ENCODE measurements at places on chromosomes 6 and 20. TPM values are rescaled to one million over a fixed set of nuclear protein-coding genes. Genes with fewer than 3 reads are reported as not detected.

The NKX2-4 gene
- total RNA-seq, result not detected

The GJA10 gene
- not detected for total RNA-seq

The KCNK16 gene
- total RNA-seq, result not detected

The SLC2A10 gene
- 47.4 TPM for total RNA-seq

The PARD6B gene
- 0.72 TPM for total RNA-seq

- DNase-seq, result peak; percentile 26
- no peaks in the 10 kb centered on the region for H3K4me1 ChIP-seq
- no peak overlapping the region for H3K27ac ChIP-seq
- no peaks in the 10 kb centered on the region for H3K36me3 ChIP-seq
Observed at GRCh38 chr20:36030149-36030548, 61.8 kb downstream of the CNBD2 start.

GRCh38 chr6:155187994-155188706, 75.7 kb upstream of the CLDN20 start:
- peak overlapping the region; percentile 21 for H3K4me3 ChIP-seq
- peak overlapping the region; percentile 87 for H3K27ac ChIP-seq
- H3K4me1 ChIP-seq, result peaks cover 37% of the 10 kb centered on the region
- H3K27me3 ChIP-seq, result no peaks in the 10 kb centered on the region

DNA sequence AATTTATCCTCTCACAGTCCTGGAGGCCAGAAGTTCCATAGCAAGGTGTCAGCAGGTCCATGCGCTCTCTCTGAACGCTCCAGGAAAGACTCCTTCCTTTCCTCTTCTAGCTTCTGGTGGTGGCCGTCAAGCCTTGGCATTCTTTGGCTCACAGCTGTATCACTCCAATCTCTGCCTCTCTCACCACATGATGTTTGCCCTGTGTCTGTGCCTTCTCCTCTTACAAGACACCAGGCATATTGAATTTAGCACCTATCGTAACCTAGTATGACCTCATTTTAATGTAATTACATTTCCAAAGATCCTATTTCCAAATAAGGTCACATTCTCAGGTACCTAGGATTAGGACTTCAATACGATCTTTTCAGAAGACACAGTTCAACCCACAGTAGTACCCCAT, 428.5 kb downstream of the CD83 start:
- H3K36me3 ChIP-seq, result no peaks in the 10 kb centered on the region
- H3K4me3 ChIP-seq, result no peak overlapping the region
- no peak for DNase-seq
- H3K4me1 ChIP-seq, result peaks cover 15% of the 10 kb centered on the region
- no peak overlapping the region for H3K27ac ChIP-seq

- no peaks in the 10 kb centered on the region for H3K27me3 ChIP-seq
- H3K36me3 ChIP-seq, result no peaks in the 10 kb centered on the region
- DNase-seq, result no peak
- no peak overlapping the region for H3K27ac ChIP-seq
- no peaks in the 10 kb centered on the region for H3K4me1 ChIP-seq
Observed at GRCh38 chr6:25404693-25405169, 125.6 kb downstream of the CARMIL1 start.

GRCh38 chr20:10521068-10521831, 86.1 kb downstream of the SLX4IP start:
- peak; percentile 91 for DNase-seq
- peaks cover 26% of the 10 kb centered on the region for H3K4me1 ChIP-seq
- no peaks in the 10 kb centered on the region for H3K27me3 ChIP-seq
- peak overlapping the region; percentile 35 for H3K4me3 ChIP-seq

GRCh38 chr6:160386869-160387530, 38.8 kb downstream of the SLC22A3 start:
- no peaks in the 10 kb centered on the region for H3K36me3 ChIP-seq
- no peaks in the 10 kb centered on the region for H3K4me1 ChIP-seq
- no peaks in the 10 kb centered on the region for H3K27me3 ChIP-seq
- no peak for DNase-seq
- H3K27ac ChIP-seq, result no peak overlapping the region

DNA sequence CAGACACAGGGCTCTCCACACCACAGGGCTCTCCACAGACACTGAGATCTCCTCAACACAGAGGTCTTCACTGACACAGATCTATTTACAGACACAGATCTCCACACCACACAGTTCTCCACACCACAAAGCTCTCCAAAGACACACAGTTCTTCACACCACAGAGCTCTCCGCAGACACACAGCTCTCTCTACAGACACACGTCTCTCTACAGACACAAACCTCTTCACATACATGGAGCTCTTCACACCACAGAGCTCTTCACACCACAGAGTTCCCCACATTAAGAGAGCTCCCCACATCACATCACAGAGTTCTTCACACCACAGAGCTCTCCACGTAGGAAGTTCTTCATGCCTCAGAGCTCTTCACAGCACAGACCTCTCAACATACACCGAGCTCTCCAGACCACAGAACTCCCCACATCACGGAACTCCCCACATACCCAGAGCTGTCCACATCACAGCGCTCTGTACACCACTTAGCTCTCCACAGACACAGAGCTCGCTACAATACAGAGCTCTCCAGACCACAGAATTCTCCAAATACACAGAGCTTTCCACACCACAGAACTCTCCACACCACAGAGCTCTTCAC, 53.9 kb downstream of the ERMARD start:
- peaks cover 6% of the 10 kb centered on the region for H3K4me1 ChIP-seq
- no peak overlapping the region for H3K27ac ChIP-seq
- no peak overlapping the region for H3K4me3 ChIP-seq

DNA sequence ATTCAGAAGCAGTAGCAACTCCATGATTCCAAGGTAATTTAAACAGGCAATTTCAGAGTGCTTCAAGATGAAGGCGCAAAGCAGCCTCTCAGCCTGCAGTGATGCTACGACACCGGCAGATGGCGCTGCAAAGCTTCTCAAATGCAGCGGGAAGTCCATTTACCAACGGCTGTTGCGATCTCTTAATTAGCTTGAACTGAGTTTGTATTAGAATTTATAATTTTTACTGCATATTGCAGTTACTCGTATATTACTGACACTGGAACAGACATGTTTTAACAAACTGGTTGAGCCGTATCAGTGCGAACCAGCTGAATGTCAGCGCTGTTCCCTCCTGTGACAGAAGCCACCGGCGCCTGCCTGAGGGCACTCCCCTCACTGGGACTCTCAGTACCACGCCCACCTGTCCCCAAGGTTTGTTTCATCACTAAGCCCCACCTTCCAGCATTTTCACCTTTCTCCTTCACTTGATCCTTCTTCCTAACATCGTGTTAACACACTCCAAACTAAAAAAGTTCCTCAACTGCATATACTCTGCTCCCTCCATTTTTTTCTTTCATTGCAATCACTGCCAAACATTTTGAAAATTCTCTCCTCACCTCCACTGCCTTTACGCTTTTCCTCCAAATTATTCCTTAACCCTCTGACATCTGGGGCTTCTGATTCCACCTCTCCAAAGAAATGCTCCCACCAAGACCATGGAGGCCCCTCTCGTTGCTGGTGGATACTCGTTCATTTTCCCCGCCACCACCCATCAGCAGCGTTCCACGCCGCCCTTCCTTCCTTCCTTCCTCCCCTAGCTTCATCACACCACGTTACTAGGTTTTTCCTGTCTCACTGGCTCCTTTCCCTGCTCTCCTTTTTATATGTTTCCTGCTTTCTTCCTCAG, 14.5 kb downstream of the GNL1 start:
- no peak overlapping the region for H3K27ac ChIP-seq
- peaks cover 11% of the 10 kb centered on the region for H3K36me3 ChIP-seq
- peak overlapping the region; percentile 53 for H3K4me3 ChIP-seq
- peaks cover 4% of the 10 kb centered on the region for H3K4me1 ChIP-seq
- no peaks in the 10 kb centered on the region for H3K27me3 ChIP-seq

DNA sequence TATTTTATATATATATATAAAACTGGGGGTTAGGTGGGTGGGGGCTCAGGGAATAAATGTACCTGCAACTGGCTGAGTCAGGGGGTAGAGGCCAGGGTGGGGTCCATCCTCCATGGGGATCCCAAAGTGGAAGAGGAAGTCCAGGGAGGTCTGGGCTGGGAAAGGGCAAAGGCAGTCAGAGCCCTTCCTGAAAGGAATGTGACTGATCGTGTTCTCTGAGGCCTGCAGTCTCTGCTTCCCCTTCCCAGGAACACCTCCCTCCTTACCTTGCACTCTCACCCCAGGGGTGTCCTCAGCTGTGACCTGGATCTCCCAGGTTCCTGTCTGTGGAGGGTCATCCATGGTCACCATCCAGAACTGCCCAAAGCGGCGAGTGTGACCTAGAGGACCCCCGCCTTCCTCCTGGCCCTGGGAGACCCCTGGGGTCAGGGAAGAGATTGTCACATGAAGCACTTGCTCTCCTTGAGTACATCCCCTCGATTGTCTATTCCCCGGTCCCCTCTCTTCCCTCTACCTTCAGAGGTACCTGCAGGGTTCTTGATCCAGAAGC, 4.7 kb downstream of the SAPCD1 start:
- peaks cover 4% of the 10 kb centered on the region for H3K4me1 ChIP-seq
- peaks cover 3% of the 10 kb centered on the region for H3K36me3 ChIP-seq
- no peak overlapping the region for H3K27ac ChIP-seq
- peak; percentile 61 for DNase-seq

GRCh38 chr6:42045538-42046460, 4.5 kb upstream of the TAF8 start:
- no peaks in the 10 kb centered on the region for H3K36me3 ChIP-seq
- H3K27ac ChIP-seq, result no peak overlapping the region
- DNase-seq, result peak; percentile 87
- peaks cover 17% of the 10 kb centered on the region for H3K27me3 ChIP-seq

GRCh38 chr6:6402591-6402990, 82.1 kb upstream of the F13A1 start:
- H3K4me1 ChIP-seq, result no peaks in the 10 kb centered on the region
- DNase-seq, result no peak
- no peak overlapping the region for H3K27ac ChIP-seq
- no peak overlapping the region for H3K4me3 ChIP-seq
- no peaks in the 10 kb centered on the region for H3K27me3 ChIP-seq
- H3K36me3 ChIP-seq, result no peaks in the 10 kb centered on the region

GRCh38 chr6:125246566-125246965, 55.2 kb downstream of the HDDC2 start:
- peaks cover 10% of the 10 kb centered on the region for H3K4me1 ChIP-seq
- no peak overlapping the region for H3K27ac ChIP-seq
- no peaks in the 10 kb centered on the region for H3K36me3 ChIP-seq
- DNase-seq, result no peak
- H3K27me3 ChIP-seq, result no peaks in the 10 kb centered on the region

GRCh38 chr6:111804627-111805235, 68.5 kb downstream of the FYN start:
- no peaks in the 10 kb centered on the region for H3K27me3 ChIP-seq
- DNase-seq, result peak; percentile 37
- peaks cover 53% of the 10 kb centered on the region for H3K4me1 ChIP-seq
- H3K27ac ChIP-seq, result peak overlapping the region; percentile 95
- no peak overlapping the region for H3K4me3 ChIP-seq

DNA sequence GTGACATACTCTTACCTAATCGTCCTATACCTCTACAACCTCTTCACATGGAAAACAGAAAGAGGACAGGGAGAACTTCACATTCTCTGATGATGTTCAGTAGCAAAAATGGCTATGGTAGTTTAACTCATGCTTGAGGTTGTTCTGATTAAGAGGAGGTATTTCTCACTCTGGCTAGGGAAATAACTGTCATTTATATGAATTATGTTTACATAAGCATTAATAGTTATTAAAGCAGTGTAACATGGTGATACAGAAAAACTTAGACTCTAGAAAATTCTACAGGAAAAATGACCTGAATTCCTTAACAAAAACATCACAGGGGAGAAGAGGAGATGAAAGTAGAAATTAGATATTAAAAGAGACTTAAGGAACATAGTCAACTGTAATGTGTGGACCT, 57.3 kb downstream of the MAP3K5 start:
- peaks cover 12% of the 10 kb centered on the region for H3K4me1 ChIP-seq
- H3K27me3 ChIP-seq, result no peaks in the 10 kb centered on the region
- no peaks in the 10 kb centered on the region for H3K36me3 ChIP-seq
- H3K27ac ChIP-seq, result no peak overlapping the region
- no peak for DNase-seq
- H3K4me3 ChIP-seq, result no peak overlapping the region

GRCh38 chr6:44917430-44917829, 410.7 kb upstream of the RUNX2 start:
- peaks cover 4% of the 10 kb centered on the region for H3K4me1 ChIP-seq
- H3K4me3 ChIP-seq, result no peak overlapping the region
- DNase-seq, result no peak

DNA sequence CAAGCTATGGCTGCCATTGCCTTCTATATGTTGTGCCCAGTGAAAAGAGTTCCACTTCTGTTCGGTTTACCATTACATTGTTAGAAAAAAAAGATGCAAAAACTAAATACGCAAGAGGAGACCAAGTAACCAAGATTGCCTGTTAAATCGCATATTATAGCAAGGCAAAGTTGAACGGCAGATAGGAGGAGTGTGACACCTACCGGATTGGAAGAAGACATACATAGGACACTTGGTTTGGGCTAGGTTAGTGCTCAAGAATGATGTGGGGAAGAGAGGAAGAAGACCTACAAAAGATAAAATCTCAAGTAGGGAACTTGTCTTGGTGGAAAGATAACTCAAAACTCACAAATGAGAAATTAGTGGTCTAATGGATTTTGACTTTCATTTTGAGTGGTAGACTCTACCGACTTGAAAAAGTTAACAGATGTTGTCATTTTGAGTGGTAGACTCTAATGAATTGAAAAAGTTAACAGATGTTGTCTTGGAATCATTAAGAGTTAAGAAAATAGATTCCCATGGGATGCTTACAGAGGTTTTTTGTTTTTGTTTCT, 95.5 kb downstream of the F13A1 start:
- no peak for DNase-seq
- no peaks in the 10 kb centered on the region for H3K27me3 ChIP-seq
- H3K36me3 ChIP-seq, result no peaks in the 10 kb centered on the region
- H3K4me1 ChIP-seq, result no peaks in the 10 kb centered on the region

- no peaks in the 10 kb centered on the region for H3K27me3 ChIP-seq
- H3K36me3 ChIP-seq, result peaks cover 54% of the 10 kb centered on the region
- no peaks in the 10 kb centered on the region for H3K4me1 ChIP-seq
- no peak for DNase-seq
- no peak overlapping the region for H3K27ac ChIP-seq
Observed at GRCh38 chr20:58986968-58987517, 6.0 kb downstream of the NELFCD start.

DNA sequence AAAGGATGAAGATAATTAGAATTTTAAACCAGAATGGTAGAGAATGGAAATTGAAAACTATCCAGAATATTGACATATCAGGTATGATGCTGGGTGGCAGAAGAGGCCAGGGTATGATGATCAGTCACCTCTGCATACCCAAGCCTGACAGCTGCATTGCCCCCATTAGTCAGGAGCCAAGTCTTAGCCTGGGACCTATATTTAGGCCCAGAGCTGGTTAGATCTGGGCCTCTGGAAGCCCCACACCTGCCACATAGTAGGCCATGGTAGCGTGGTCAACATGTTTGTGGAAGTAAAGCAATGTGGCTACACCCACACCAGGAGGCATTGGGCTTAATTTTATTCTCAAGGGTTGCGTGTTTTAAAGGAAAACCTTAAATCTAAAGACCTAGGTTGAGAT, 32.1 kb upstream of the CALHM6 start:
- no peak overlapping the region for H3K27ac ChIP-seq
- no peak overlapping the region for H3K4me3 ChIP-seq
- H3K36me3 ChIP-seq, result peaks cover 67% of the 10 kb centered on the region
- no peaks in the 10 kb centered on the region for H3K27me3 ChIP-seq
